ENCODE measurements at places on chromosomes 5 and 9.

GRCh38 chr9:127393645-127394044 lies 3.3 kb upstream of the SLC2A8 start:
- DNase-seq = no peak

DNA sequence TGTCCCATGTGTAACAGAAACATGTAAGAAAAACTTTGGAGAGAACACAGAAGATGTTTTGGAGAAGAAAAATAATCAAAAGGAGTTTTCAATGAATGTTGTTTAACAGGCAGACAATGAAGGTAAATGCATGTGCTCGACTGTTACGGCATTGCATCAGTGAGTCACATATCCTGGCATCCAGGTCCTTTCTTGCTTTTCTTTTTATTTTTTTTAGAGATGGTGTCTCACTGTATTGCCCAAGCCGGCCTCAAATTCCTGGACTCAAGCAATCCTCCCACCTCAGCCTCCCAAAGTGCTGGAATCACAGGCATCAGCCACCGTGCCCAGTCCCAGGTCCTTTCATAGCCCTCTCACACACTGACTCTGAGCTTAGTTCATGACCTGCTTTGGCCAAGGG lies 181.8 kb downstream of the DTWD2 start:
- no peak for DNase-seq

- peak; percentile 94 for DNase-seq
These were observed 49.9 kb upstream of the SLIT3 start for GRCh38 chr5:169350759-169351240.

DNA sequence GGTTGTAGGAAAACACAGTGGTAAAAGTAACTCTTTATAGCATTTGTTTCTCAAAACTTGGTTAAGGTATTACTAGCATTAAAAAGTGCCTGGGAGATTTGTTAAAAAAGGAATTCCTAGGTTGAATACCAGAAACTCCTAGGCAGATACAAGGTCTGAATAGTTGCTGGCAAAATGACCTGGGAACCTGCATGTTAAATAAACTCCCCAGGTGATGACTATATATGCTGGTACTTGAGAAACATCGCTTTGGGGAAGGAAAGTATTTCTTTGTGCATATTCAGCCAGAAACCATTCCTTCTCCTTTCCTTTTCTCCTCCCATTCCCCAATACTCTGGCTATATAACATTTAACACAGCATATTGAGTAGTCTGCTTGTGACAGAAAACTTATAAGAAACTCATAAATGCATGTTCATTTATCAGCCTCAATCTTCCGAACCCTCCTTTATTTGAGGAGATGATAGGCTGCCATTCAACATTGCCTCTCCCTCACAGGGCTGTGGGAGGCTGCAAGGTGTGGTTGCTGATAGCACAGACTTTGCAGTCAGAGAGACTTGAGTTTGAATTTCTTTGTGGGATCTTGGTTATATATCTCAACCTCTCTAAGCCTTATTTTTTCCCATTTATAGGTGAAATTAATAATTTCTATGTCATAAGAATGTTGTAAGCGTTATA lies 28.7 kb downstream of the PCSK1 start:
- DNase-seq = no peak

GRCh38 chr9:131113655-131114054 lies 11.7 kb upstream of the NUP214 start:
- no peak for DNase-seq

GRCh38 chr5:141846031-141846430 lies 32.2 kb downstream of the PCDH1 start:
- no peak for DNase-seq

- no peak for DNase-seq
These were observed 14.4 kb downstream of the EXOC3 start for GRCh38 chr5:457195-457961.

DNA sequence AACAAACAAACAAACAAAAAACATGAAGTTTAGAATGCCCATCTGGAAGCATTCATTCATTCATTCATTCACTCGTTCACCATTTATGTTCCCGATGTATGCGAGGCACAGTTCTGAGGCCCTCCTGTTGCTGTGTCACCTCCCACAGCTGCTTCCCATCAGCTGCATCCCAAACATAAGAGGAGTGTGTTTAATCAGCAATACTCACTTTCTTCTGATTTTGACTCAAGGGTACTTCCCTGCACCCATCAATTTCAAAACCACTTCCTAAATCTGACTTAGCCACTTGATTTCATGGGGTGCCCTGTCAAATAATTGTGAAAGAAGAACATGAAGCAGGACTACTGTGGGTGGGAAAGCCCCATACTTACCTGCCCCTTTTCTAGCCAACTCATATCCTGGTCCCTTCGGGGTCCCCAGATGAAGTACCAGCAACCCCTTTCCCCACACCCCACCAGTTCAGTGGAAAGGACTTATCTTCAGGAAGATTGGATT lies 128.0 kb upstream of the IL12B start:
- no peak for DNase-seq

DNA sequence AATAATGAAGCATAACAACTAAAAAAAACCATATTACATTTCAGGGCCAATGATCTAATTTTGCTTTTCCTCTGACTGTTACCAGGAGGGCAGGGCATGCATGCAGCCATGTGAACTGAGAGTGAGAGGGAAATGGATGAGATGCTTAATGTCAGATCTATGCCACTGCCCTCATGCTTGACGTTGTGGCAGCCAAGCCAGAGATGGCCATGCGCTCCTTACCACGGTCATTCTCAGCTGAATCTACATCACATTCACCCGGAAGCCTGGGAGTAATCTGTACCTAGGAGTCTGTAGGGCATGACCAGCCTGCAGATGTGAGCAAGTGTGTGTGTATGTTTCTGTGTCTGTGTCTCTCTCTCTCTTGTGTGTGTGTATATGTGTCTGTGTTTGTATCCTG lies 183.7 kb downstream of the KDM4C start:
- DNase-seq = no peak

GRCh38 chr5:174412941-174413340 lies 311.4 kb upstream of the MSX2 start:
- no peak for DNase-seq

DNA sequence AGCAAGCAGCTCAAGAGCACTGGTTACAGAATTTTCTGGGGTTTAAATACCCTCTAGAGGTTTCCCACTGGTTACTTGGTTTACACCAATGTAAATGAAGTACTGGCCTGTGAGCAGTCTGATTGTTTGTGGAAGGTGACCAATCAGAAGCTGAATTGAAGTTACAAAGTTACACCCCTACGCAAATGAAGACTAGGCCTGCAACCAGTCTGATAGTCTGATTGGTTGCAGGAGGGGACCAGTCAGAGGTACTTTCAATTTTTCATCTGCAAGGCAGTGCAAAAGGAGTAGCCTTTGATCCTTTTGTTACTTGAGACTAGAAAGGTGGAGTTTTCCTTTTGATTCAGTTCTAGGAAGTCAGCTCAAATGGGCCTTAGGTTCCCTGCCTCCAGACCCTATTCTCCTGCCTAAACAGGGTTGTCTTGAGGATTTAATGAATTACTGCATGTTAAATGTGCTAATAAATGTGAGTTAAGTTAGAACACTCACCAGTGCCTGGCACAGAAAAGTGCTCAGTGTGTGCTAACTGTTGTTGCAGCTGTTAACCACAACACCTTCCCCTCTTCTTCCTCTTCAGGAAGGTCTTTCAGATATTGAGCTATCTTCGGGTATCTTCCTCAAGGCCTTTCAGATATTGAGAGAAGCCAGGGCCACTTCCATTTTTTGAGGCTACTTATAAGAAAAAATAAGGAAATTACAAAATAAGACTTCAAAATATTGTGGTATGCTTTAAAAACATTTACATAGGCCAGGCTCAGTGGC lies 32.1 kb upstream of the CLINT1 start:
- no peak for DNase-seq
